ENCODE measurements at places on chromosomes 7 and 10.

GRCh38 chr10:84076047-84076388, 63.3 kb upstream of the GHITM start:
- no peak for DNase-seq

DNA sequence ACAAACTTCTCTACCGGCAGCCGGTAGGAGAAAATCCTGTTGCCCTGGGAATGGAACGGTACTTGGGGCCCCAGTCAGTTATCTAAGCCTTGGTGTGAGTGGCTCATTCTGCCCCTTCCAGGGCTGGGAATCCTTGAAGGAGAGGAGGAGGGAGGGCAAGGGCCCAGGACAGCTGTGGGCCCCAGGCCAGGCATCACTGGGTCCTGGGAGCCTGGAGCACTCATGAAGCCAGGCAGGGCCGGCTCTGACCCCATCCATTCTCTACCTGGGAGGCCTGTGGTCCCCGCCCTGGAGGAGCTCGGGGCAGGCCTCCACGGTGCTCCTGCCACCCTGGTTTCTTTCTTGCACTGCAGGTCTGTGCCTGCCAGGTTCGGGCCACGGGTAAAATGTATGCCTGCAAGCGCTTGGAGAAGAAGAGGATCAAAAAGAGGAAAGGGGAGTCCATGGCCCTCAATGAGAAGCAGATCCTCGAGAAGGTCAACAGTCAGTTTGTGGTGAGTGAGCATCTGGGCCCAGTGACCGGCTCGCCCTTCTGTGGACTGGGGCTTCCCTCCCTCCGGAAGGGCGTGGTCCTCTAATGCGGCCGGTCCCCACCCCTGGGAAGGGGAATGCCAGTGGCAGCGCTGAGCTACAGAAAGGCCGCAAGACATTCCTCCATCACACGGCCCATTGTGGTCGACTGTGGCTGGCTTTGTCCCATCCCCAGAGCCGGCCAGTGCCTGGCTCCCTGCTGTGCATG, 111.3 kb downstream of the RGS10 start:
- DNase-seq, result no peak

GRCh38 chr7:114152314-114152938, 233.6 kb upstream of the PPP1R3A start:
- no peak for DNase-seq

GRCh38 chr10:69413221-69413865, 3.4 kb downstream of the TACR2 start:
- no peak for DNase-seq

GRCh38 chr10:128149267-128150014, 23.2 kb upstream of the MKI67 start:
- DNase-seq, result no peak

GRCh38 chr7:128867241-128867640, 4.6 kb downstream of the ATP6V1F start:
- no peak for DNase-seq

GRCh38 chr7:29239638-29240037, 45.1 kb downstream of the CHN2 start:
- DNase-seq, result no peak

- peak; percentile 33 for DNase-seq
These were observed 788 bp downstream of the AKAP9 start for GRCh38 chr7:91941450-91941849.

GRCh38 chr7:111588065-111588433, 25.8 kb upstream of the IMMP2L start:
- DNase-seq, result no peak

GRCh38 chr7:5584096-5584495, 160.5 kb upstream of the TNRC18 start:
- DNase-seq, result no peak

- no peak for DNase-seq
These were observed 287.0 kb downstream of the ZEB1 start for GRCh38 chr10:31605861-31606525.

DNA sequence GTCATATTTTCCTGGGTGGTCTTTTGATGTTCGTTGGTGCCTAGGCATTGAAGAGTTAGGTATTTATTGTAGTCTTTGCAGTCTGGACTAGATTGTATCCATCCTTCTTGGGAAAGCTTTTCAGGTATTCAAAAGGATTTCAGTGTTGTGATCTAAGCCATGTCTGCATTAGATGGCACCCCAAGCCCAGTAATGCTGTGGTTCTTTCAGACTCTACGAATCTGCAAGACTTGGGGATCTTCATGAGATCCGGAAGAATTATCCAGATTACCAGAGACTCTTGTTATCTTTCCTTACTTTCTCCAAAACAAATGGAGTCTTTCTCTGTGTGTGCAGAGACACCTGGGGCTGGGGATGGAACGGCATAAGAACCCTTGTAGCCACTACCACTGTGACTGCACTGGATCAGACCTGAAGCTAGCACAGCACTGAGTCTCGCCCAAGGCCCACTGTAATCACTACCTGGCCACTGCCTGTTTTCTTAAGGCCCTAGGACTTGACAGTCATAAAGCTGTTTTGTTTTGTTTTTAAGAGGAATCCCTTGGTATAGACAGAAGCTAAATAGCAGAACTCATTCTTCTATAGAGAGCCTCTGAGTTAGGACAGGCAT, 75.5 kb downstream of the MARCHF5 start:
- no peak for DNase-seq

DNA sequence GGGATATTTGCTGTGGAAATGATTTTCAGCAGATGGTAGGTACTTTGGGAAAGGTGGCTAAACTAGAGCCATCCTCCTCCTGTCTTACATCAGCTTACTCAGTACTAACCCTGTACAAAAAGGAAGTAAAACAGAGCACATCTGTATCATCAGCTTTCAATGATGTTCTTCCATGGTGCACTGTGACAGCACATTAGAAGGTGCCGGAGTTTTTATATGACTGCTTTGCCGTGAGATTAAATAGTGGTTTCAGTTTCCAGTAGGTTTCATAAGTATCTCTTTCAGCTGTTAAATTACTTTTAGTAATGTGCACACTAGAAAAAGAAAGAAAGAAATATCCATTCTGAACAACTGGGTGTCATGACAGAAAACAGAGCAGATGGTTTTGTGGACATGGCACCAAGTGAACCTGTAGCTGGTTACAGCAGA, 86.5 kb downstream of the ARID5B start:
- DNase-seq, result peak; percentile 21

- DNase-seq, result no peak
These were observed 352.6 kb upstream of the AUTS2 start for GRCh38 chr7:69245646-69246045.

DNA sequence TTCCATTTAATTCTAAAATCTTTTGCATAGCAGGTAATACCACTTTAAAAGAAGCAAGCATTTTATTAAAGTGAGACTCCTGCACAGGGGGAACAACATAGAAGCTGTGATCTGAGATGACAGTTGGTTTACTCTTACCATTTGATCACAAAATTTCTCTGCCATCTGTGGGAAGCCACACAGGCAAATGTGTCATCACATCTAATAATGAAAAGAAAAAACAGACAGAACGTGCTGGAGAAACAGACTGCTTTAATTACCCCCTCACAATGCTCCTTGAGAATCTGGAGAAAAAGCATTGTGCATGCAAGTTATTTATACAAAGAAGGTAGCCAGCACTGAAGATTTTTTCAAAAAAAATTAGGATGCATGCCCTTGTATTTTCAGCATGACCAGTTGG, 165.2 kb upstream of the PTER start:
- no peak for DNase-seq

DNA sequence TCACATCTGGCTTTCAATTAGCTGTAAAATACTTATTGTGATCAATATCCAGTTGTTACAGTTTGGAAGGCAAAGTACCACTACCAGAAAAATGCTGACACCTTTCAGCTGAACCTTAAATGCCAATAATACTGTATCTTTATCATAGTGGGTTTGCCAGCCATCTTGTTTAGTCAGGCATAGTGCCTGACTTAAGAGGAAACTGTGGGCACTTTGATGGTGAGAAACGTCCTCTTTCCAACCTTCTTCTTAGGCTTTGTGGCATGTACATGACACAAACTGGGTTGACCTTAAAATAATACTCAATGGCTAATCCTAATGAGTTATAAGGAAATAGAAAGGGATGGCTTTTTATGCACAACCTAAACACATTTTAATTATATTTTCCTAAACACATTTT, 52.3 kb upstream of the PRR15 start:
- no peak for DNase-seq

DNA sequence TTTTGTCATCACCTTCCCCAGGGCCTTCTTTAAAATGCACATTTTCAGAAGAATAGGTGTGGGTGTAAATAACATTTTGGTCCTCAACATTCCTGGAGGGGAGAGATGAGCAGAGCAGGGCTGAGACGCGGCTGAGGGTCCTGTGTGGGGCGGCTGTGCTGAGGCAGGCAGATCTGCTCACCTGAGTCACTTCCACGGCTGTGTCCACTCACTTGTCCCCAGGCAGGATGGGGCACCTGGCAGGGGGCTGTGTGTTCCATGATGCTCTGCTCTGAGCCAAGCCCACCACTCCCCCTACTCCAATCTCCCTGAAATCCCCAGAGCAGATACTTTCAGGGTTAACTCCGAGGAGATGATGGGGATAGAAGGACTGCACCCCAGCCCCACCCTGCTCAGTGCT, 93.8 kb downstream of the GLRX3 start:
- no peak for DNase-seq

DNA sequence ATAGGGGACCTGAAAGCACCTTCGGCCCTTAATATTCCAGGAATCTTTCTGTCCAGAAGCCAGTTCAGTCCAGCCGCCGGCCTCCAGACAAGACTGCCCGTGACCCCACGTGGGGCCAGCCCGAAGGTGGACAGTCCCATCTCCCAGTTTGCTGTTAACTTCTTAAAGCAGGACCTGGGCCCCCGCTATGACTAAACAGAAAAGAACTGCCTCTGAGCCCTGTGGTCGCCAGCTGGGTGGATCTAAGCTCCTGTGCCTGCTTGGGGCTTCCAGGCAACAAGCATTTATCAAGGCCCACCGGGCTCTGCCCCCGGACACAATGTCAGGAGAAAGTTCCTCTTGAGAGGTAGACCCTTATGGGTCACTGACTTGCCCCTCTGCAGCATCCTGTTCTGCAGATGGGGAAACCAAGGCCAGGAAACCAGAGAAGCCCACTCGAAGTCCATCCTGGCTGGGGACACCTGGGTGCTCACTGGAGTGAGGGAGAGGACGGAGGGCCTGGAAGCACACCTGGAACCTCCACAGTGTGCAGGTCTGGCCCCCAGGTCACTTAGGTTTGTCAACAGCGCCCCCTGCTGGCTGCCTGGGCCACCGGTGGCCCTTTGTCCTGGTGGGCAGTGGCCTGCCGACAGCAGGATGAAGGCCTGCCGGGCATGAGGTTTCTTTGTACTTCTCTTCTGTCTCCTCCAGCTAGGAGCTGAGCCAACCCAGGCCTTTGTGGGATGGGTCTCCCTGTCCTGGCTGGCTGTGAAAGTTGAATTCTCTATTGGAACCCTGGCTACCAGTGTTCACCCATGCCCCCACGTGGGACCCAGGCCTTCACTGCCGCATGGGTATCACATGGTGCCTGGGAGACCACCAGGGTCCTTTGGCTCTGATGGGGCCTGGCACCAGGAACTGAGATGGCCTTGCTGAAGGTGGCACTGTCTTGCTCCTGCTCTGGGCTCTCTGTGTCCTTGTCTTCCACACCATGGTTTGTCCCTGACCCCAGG, 128.0 kb downstream of the ZMIZ1 start:
- peak; percentile 60 for DNase-seq

- no peak for DNase-seq
These were observed 12.8 kb downstream of the CFTR start for GRCh38 chr7:117492649-117493048.

GRCh38 chr7:100603726-100604027, 1.5 kb downstream of the PCOLCE start:
- no peak for DNase-seq

- no peak for DNase-seq
These were observed 480 bp downstream of the VPS50 start for GRCh38 chr7:93232673-93233018.

- DNase-seq, result no peak
These were observed 143.0 kb downstream of the BUB3 start for GRCh38 chr10:123297175-123297574.

- no peak for DNase-seq
These were observed 13.4 kb downstream of the TASOR2 start for GRCh38 chr10:5698062-5698461.

- DNase-seq, result no peak
These were observed 36.3 kb downstream of the PALS2 start for GRCh38 chr7:24609570-24609969.

GRCh38 chr10:28077889-28078288, 79.0 kb upstream of the ODAD2 start:
- no peak for DNase-seq

GRCh38 chr7:14418633-14419032, 429.2 kb upstream of the ETV1 start:
- DNase-seq, result no peak

DNA sequence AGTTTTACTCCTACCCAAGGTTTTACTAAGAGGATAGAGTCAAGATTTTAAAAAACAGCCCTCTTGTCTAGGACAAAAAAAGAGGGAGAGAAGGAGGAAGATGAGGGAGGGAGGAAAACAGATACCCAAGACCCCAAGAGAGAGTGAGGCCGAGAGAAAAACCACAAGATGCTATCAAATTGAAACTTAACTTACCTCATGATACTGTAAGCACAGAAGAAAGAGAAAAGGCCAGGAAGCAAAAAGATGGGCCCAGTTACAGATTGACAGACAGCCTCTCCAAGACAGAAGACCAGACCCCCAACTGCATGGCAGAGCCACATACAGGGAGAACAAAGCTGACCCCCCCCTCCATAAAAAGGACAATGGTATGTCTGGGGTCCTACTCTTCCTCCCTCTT, 11.4 kb downstream of the SEC31B start:
- no peak for DNase-seq

DNA sequence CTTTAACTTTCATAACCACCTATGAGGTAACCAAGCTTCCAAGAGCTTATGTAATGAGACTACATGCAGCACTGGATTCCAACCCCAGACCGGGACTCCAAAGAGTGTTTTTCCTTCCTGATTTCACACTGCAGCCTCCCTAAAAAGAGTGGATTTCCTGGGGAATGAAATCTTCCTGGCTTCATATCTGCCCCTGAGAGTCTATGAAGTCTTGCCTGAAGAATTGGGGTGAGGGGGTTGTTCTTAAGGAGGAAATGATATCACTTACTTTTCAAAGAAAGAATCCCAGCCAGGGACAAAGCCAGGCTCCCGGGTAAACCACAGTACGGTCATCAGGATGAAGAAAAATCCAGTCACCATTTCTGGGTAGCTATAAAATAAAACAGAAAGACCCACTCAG, 29.7 kb downstream of the STMP1 start:
- DNase-seq, result no peak

GRCh38 chr10:4067531-4067930, 282.5 kb upstream of the KLF6 start:
- no peak for DNase-seq

DNA sequence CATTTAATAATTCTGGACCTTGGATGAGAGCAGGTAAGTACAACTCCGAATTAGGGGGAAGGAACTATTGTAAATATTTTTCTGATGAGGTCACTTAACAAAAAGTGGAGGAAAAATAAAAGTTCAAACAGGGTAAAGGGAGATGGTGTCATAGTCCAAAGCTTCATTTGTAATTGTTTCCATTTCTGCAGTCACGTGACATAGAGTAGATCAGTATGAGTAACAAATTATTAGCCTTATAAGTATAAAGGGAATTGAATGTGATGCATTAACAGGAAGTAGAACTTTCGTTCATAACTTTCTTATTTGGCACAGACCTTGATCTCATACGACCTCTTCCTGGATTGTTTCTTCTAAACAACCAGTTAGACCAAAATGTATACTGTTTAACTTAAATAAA, 347.2 kb upstream of the TPK1 start:
- no peak for DNase-seq

Measured in CD4-positive, alpha-beta T cell treated with Interleukin-6 at 100 ng/mL for 8 hours (primary cell).